Endothelial cell of umbilical vein (primary cell): ENCODE measurements at places on chromosomes 1 and 21. TPM values are rescaled to one million over a fixed set of nuclear protein-coding genes. Genes with fewer than 3 reads are reported as not detected.

LAX1 gene
- not detected in 2 replicates for total RNA-seq

PLA2G2F gene
- not detected in 2 replicates for total RNA-seq

H3-3A gene
- 448 and 477 TPM in 2 replicates for total RNA-seq

REN gene
- total RNA-seq, result not detected in 2 replicates

AK4 gene
- 5.6 and 7.0 TPM in 2 replicates for total RNA-seq

LCE1C gene
- not detected in 2 replicates for total RNA-seq

NID1 gene
- 87.0 and 102 TPM in 2 replicates for total RNA-seq

CR1L gene
- not detected in 2 replicates for total RNA-seq

CSF3R gene
- not detected in 2 replicates for total RNA-seq

WNT2B gene
- total RNA-seq, result 3.6 and 4.6 TPM in 2 replicates

KRTAP22-2 gene
- not detected in 2 replicates for total RNA-seq

HEYL gene
- not detected in 2 replicates for total RNA-seq

IL22RA1 gene
- not detected in 2 replicates for total RNA-seq

C1orf185 gene
- total RNA-seq, result not detected in 2 replicates

GJA8 gene
- not detected in 2 replicates for total RNA-seq

SPATA45 gene
- total RNA-seq, result not detected in 2 replicates

GUCA2A gene
- total RNA-seq, result not detected in 2 replicates

ZBTB8OS gene
- total RNA-seq, result 38.0 and 41.9 TPM in 2 replicates

C8A gene
- total RNA-seq, result not detected in 2 replicates

SMIM11 gene
- 1.5 and 2.9 TPM in 2 replicates for total RNA-seq

ALX3 gene
- total RNA-seq, result not detected in 2 replicates

CELA3B gene
- 0.48 TPM in 1 of 2 replicates, not detected in the other for total RNA-seq

KIF2C gene
- total RNA-seq, result 44.3 and 53.7 TPM in 2 replicates

IL19 gene
- not detected in 2 replicates for total RNA-seq

CELA3A gene
- not detected in 2 replicates for total RNA-seq

LENEP gene
- total RNA-seq, result 0.64 and 0.88 TPM in 2 replicates

SNX7 gene
- total RNA-seq, result 36.0 and 37.9 TPM in 2 replicates

RPL11 gene
- total RNA-seq, result 1,084 and 1,169 TPM in 2 replicates

FCRL1 gene
- total RNA-seq, result not detected in 2 replicates

PRRC2C gene
- 164 and 199 TPM in 2 replicates for total RNA-seq

MIXL1 gene
- 1.2 TPM in 2 replicates for total RNA-seq

DMRTB1 gene
- not detected in 2 replicates for total RNA-seq

SPATA6 gene
- 4.9 and 10.5 TPM in 2 replicates for total RNA-seq

EFNA4 gene
- total RNA-seq, result 16.5 and 17.5 TPM in 2 replicates

CLEC20A gene
- total RNA-seq, result not detected in 2 replicates

ATAD3C gene
- total RNA-seq, result 0.16 TPM in 1 of 2 replicates, not detected in the other

AMY1C gene
- total RNA-seq, result not detected in 2 replicates

FCRL2 gene
- total RNA-seq, result not detected in 2 replicates

ANP32E gene
- total RNA-seq, result 53.4 and 57.9 TPM in 2 replicates

FCRL4 gene
- total RNA-seq, result not detected in 2 replicates

NLRP3 gene
- 0.07 and 0.24 TPM in 2 replicates for total RNA-seq

CLK2 gene
- total RNA-seq, result 61.7 and 69.1 TPM in 2 replicates

CFHR4 gene
- total RNA-seq, result not detected in 2 replicates

CFAP107 gene
- total RNA-seq, result not detected in 2 replicates

FCMR gene
- not detected in 2 replicates for total RNA-seq

CYP4X1 gene
- total RNA-seq, result 2.3 and 3.7 TPM in 2 replicates

TMIGD3 gene
- 0.49 TPM in 1 of 2 replicates, not detected in the other for total RNA-seq

CFHR5 gene
- total RNA-seq, result not detected in 2 replicates

RIMKLA gene
- total RNA-seq, result not detected in 2 replicates

CR2 gene
- total RNA-seq, result not detected in 2 replicates

OPTC gene
- not detected in 2 replicates for total RNA-seq

NHLH1 gene
- total RNA-seq, result 0.16 and 0.46 TPM in 2 replicates

S1PR1 gene
- 137 and 138 TPM in 2 replicates for total RNA-seq

CRP gene
- total RNA-seq, result not detected in 2 replicates
